ENCODE measurements at places on chromosomes 11 and 22. TPM values are rescaled to one million over a fixed set of nuclear protein-coding genes. Genes with fewer than 3 reads are reported as not detected.
A peak's percentile ranks its signal among the peaks of the same experiment; 100 is the strongest.

PRODH gene
- polyA plus RNA-seq: 0.03 TPM

GRCh38 chr11:3859373-3859881, 4.0 kb downstream of the STIM1 start:
- peaks cover 26% of the 10 kb centered on the region for H3K4me1 ChIP-seq
- DNase-seq: no peak
- H3K27me3 ChIP-seq: no peaks in the 10 kb centered on the region
- no peak overlapping the region for H3K4me3 ChIP-seq

DNA sequence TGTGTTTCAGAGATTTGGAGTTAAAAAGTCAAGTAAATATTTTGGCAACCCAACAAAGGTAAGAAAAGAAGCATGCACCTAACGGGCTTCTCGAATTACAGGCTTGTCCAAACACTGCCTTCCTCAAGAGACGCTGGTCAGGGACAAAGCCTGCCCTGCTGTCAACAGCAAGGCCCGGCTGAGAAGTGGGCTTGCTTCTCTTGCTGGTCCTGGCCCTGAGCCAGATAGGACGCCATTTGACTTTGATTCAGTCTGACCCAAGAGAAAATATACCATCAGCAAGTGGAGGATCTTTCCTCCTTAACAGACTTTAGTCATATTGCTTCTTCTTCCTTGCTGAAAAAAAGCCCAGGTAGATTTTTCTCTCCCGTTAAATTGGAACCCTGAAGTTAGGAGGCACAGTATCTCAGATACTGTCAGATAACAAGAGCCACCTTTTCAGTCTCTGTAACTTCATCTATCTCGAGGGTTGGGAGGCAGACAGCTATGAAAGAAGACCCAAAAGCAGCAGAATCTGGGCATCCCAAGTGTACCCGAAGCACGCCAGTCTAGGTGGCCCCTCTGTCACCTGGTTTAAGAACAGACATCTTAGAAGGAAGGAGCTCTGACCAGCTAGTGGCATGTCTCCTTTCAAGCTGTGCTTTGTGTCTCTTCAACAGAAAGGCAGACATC, 57.5 kb downstream of the C22orf31 start:
- H3K36me3 ChIP-seq: no peaks in the 10 kb centered on the region
- no peak overlapping the region for H3K27ac ChIP-seq
- DNase-seq: no peak
- H3K27me3 ChIP-seq: no peaks in the 10 kb centered on the region

- H3K4me3 ChIP-seq: no peak overlapping the region
- H3K27me3 ChIP-seq: no peaks in the 10 kb centered on the region
- peak; percentile 54 for DNase-seq
- peaks cover 7% of the 10 kb centered on the region for H3K4me1 ChIP-seq
Observed at GRCh38 chr22:49209452-49210195, 618.0 kb downstream of the BRD1 start.

- no peaks in the 10 kb centered on the region for H3K27me3 ChIP-seq
- H3K27ac ChIP-seq: no peak overlapping the region
- no peak overlapping the region for H3K4me3 ChIP-seq
- H3K36me3 ChIP-seq: no peaks in the 10 kb centered on the region
- DNase-seq: no peak
Observed at GRCh38 chr11:105861225-105861624, 160.8 kb downstream of the MSANTD4 start.

DNA sequence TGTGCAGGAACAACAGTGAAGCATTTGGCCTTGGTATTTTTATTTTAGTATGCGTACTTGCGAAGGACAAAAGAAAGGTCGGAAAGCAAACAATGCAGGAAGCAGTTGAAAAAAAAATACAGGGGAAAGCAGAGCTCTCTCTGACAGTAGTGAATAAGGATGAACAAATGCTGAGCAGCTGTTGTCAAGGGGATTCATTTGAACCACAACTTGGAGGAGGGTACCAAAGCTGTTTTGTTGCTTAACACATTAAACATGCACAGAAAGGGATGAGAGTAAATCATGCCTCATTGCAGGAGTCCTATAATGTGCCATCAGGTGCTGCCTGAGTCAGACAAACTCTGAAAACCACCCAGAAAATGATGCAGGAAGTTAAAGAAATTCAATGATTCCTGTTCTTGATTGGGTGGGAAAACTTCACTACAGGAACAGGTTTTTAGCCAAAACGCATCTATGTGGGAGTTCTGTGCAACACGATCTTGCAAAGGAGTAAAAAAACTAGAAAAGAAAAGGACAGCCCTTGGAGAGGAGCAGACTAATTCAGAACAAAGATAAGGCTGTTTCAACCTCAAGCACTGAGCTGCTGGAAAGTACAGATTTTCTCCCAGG, 2113.5 kb downstream of the LRRC4C start:
- no peak for DNase-seq
- no peak overlapping the region for H3K27ac ChIP-seq
- H3K36me3 ChIP-seq: no peaks in the 10 kb centered on the region
- peaks cover 4% of the 10 kb centered on the region for H3K27me3 ChIP-seq
- no peak overlapping the region for H3K4me3 ChIP-seq

SLC16A8 gene
- polyA plus RNA-seq: not detected

DNA sequence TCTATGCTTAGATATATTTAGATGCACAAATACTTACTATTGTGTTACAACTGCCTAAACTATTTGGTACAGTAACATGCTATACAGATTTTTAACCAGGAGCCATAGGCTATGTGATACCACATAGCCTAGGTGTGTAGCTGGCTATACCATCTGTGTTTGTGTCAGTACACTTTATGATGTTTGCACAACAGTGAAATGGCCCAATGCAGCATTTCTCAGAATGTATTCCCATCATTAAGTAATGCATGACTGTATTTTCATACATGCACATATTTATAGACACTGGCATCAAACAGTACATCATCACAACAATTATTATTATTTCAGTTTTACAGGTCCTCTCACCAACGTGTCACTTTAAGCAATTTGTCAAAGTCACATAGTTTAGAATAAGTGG, 979.5 kb upstream of the TENM4 start:
- H3K4me1 ChIP-seq: no peaks in the 10 kb centered on the region
- no peak overlapping the region for H3K4me3 ChIP-seq
- H3K27me3 ChIP-seq: no peaks in the 10 kb centered on the region
- no peak for DNase-seq
- H3K36me3 ChIP-seq: no peaks in the 10 kb centered on the region

FAM111B gene
- 0.94 TPM for polyA plus RNA-seq

DNA sequence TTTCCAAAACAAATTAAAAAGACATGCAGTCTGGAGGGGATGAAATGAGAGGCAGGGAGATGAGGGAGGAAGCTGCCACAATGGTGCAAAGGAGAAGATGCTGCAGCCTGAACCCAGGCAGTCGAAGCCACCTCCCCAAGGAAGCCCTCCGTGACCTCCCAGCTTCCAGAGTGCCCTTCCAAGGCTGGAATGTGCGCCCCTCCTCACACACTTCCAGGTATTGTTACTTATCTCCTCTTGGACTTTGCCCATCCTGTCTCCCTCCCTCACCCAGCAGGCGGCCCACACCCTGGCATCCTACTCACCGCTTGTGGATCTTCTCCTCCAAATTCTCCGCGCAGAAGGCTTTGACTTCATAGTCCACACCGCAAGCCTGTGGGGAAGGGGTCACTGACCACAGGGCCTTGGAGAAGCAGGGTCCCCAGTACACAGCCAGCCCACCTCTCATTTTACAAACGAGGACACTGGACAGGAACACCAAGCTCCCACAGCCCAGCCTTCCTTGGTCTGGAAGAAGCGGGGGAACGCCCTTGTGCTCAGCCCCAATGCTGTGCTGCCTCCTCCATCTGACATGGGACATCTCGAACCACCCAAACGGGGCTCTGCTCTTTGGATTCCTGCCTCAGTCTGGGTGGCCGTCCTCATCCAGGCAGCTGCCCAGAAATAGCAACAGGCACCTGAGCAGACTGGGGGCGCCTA, 40.3 kb downstream of the TPBGL start:
- no peak overlapping the region for H3K4me3 ChIP-seq
- H3K4me1 ChIP-seq: no peaks in the 10 kb centered on the region
- H3K27me3 ChIP-seq: no peaks in the 10 kb centered on the region
- H3K36me3 ChIP-seq: peaks cover 5% of the 10 kb centered on the region

GRCh38 chr22:42586381-42586780, 28.3 kb downstream of the POLDIP3 start:
- no peaks in the 10 kb centered on the region for H3K27me3 ChIP-seq
- no peak overlapping the region for H3K4me3 ChIP-seq
- no peaks in the 10 kb centered on the region for H3K4me1 ChIP-seq
- no peak for DNase-seq
- H3K27ac ChIP-seq: no peak overlapping the region

- H3K36me3 ChIP-seq: no peaks in the 10 kb centered on the region
- no peak for DNase-seq
- no peaks in the 10 kb centered on the region for H3K27me3 ChIP-seq
- no peak overlapping the region for H3K4me3 ChIP-seq
- H3K27ac ChIP-seq: no peak overlapping the region
Observed at GRCh38 chr11:72188267-72188666, 3.7 kb upstream of the FOLR1 start.

DNA sequence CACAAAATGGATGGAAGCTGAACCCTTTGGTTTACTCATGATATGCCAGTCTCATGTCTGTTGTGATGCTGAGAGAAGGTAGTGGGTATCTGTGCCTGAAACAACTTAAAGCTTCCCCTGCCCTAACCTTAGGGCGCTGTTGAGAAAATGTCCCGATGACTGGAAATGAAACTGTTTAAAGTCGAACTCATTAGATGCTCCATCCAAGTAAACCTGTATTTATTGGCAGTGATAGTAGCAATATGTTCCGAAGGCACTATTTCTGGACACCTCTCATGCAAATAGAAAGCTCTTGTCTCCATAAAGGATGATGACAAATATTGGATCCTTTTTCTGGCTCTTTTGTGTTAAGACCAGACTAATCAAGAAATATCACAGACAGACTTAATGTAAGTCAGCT, 86.2 kb downstream of the GRAMD1B start:
- no peak for DNase-seq
- H3K4me1 ChIP-seq: no peaks in the 10 kb centered on the region
- no peaks in the 10 kb centered on the region for H3K27me3 ChIP-seq
- H3K36me3 ChIP-seq: no peaks in the 10 kb centered on the region
- no peak overlapping the region for H3K27ac ChIP-seq

DNA sequence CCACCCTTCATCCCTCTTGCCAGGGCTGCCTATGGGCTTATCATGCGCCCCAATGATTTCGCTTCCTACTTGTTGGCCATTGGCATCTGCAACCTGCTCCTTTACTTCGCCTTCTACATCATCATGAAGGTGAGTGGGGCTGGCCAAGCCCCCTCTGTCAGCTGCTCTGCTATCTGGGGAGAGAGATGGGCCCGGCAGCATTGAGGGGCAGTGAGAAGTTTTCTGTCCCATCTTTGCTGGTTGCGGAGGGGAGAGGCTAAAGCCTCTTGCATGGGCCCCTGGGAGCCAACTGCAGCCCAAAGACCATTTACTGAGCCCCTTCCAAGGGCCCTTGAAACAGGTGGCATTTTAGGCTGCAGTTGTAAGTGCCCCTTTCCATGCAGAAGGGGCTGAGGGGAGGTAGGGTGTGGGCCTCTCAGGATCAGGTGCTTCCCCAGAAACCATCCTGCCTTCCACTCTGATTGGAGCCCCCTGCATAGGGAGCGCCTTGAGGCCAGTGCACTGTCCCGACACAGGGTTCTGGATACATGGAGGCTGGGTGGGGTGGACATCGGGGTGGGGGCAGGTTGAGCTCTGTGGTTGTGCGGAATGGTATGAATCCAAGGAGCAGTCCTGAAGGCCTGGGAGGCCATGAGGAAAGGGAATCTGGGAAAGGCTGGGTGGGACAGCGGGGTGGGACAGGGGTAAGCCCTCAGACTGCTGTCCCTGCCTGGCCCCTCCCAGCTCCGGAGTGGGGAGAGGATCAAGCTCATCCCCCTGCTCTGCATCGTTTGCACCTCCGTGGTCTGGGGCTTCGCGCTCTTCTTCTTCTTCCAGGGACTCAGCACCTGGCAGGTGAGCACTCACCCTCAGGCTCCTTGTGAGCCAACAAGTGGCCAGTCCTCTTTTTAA, 5.8 kb upstream of the TAGLN start:
- H3K27ac ChIP-seq: no peak overlapping the region
- no peak for DNase-seq
- H3K4me1 ChIP-seq: peaks cover 3% of the 10 kb centered on the region
- peaks cover 17% of the 10 kb centered on the region for H3K36me3 ChIP-seq
- H3K27me3 ChIP-seq: no peaks in the 10 kb centered on the region
- H3K4me3 ChIP-seq: no peak overlapping the region

HBG2 gene
- 0.33 TPM for polyA plus RNA-seq

GRCh38 chr11:101477926-101478325, 105.9 kb downstream of the TRPC6 start:
- H3K4me1 ChIP-seq: no peaks in the 10 kb centered on the region
- H3K27me3 ChIP-seq: no peaks in the 10 kb centered on the region
- no peak overlapping the region for H3K27ac ChIP-seq
- H3K36me3 ChIP-seq: no peaks in the 10 kb centered on the region

KCNJ1 gene
- not detected for polyA plus RNA-seq

DKK3 gene
- 1,491 TPM for polyA plus RNA-seq

- H3K4me3 ChIP-seq: no peak overlapping the region
- H3K27ac ChIP-seq: no peak overlapping the region
- no peaks in the 10 kb centered on the region for H3K27me3 ChIP-seq
- no peak for DNase-seq
- H3K4me1 ChIP-seq: no peaks in the 10 kb centered on the region
- no peaks in the 10 kb centered on the region for H3K36me3 ChIP-seq
Observed at GRCh38 chr22:43393132-43393843, 18.5 kb upstream of the MPPED1 start.

ANKK1 gene
- polyA plus RNA-seq: 0.05 TPM

MADD gene
- 16.4 TPM for polyA plus RNA-seq

DNA sequence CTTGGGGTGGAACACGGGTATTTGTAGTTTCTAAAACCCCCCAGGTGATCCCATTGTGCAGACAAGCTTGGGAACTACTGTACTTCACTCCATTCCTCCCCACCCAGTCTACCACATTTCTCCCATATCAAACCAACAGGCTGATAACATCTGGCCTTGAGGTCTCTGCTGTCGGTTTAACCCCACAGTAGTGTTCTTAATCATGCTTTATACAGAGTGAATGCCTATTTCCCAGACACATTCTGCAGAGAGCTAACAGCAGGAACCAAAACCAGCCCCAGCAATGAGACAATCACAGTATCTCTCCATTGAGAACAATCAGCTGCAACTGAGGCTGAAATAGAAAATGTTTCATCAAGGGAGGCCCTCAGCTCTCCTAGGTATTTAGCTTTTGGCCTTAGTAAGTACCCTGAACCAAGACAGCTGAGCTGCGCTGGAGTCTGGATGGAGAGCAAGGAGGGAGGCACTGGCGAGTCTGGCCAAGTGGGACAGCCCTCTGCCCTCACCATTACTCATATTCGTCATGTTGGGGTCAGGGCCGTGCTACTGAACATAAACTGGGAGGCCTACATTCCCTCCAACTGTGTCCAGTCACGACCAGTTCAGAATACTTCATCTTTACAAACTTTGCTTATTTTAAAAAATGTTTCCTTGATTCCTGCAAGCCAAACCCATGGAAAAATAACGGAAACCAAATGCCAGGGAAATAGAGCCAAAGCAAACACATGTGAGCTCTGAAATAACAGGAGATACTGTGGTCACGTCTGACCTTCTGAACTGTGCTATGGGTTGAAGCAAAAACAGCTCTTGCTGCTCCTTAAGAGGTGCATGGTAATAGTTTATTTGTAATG, 81.0 kb downstream of the CCDC34 start:
- DNase-seq: no peak
- H3K27me3 ChIP-seq: no peaks in the 10 kb centered on the region
- peak overlapping the region; percentile 67 for H3K27ac ChIP-seq

- peak overlapping the region; percentile 92 for H3K27ac ChIP-seq
- H3K4me1 ChIP-seq: peaks cover 15% of the 10 kb centered on the region
- H3K27me3 ChIP-seq: no peaks in the 10 kb centered on the region
Observed at GRCh38 chr11:66015454-66015881, 3.7 kb downstream of the CST6 start.

CHRM1 gene
- polyA plus RNA-seq: not detected

GRCh38 chr22:30685178-30685577, 9.5 kb upstream of the OSBP2 start:
- H3K27ac ChIP-seq: no peak overlapping the region
- peak; percentile 44 for DNase-seq
- H3K36me3 ChIP-seq: no peaks in the 10 kb centered on the region
- peaks cover 22% of the 10 kb centered on the region for H3K4me1 ChIP-seq

CCDC83 gene
- polyA plus RNA-seq: not detected

KCNJ4 gene
- not detected for polyA plus RNA-seq
